ENCODE measurements at places on chromosomes 2 and 18. TPM values are rescaled to one million over a fixed set of nuclear protein-coding genes. Genes with fewer than 3 reads are reported as not detected.

Gene DYNAP
- total RNA-seq, result not detected

Gene KIF3C
- 9.4 TPM for total RNA-seq

Gene KIF5C
- total RNA-seq, result 11.1 TPM

Gene GPBAR1
- total RNA-seq, result 5.6 TPM

Gene LAMA1
- 0.71 TPM for total RNA-seq

DNA sequence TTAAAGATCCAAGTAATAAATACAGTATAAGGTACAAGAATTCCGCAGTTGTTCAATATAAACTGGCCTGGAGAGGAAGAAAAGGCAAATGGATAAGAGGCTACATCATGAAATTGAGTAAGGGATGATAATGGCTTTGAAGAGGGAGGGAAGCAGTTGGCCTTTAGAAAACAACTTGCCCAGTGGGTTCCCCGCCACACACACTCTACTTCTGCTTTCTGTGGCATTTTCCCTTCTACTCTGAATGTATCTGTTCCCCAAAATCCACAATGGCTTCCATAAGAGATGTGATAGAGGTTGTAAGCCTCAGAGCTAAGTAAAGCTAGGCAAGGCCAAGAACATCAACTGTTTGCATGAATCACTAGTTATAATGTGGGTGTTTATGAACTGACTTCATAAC is 221.3 kb downstream of the MBD2 start:
- no peaks in the 10 kb centered on the region for H3K36me3 ChIP-seq
- DNase-seq, result no peak
- H3K4me1 ChIP-seq, result no peaks in the 10 kb centered on the region
- no peak overlapping the region for H3K27ac ChIP-seq

- peaks cover 15% of the 10 kb centered on the region for H3K4me1 ChIP-seq
- H3K27me3 ChIP-seq, result peaks cover 54% of the 10 kb centered on the region
- H3K36me3 ChIP-seq, result no peaks in the 10 kb centered on the region
- H3K4me3 ChIP-seq, result no peak overlapping the region
- H3K27ac ChIP-seq, result no peak overlapping the region
- DNase-seq, result no peak
Measured at GRCh38 chr2:216373896-216374295, 1.6 kb upstream of the MARCHF4 start.

GRCh38 chr2:213232649-213233437 is 51.4 kb upstream of the SPAG16 start:
- no peaks in the 10 kb centered on the region for H3K4me1 ChIP-seq
- H3K27me3 ChIP-seq, result no peaks in the 10 kb centered on the region
- H3K4me3 ChIP-seq, result no peak overlapping the region
- H3K27ac ChIP-seq, result no peak overlapping the region
- no peaks in the 10 kb centered on the region for H3K36me3 ChIP-seq
- no peak for DNase-seq

- H3K4me1 ChIP-seq, result no peaks in the 10 kb centered on the region
- H3K27me3 ChIP-seq, result no peaks in the 10 kb centered on the region
- DNase-seq, result no peak
Measured at GRCh38 chr2:84652431-84652830, 136.1 kb downstream of the DNAH6 start.

DNA sequence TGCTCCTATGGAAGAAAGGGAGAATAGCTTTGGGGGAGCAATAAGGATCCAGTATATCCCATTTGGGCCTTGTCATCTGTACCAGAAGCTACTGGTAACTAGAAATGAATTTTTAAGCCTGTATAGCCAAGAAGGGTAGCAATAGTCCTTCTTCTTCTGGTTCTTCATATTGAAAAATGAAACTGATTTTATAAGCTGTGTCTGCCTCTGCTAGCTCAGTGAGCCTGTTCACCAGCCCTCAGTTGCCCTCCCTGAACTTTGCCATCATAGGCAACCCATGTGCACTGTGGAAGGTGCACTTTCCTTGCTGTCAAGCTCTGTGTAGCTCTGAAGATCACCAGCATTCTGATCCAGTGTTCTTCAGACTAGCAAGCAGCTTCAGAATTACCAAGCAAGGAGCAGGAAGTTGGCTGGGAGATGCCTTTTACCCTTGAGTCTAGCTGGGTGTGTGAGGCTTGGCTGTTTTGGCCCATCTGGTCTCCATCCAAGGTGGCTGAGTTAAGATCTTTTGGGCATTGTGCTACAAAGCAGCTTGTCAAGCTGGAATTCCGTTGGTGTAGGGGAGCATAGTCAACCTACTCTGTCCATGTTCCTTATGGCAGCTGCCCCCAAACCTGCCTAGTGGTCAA is 55.8 kb upstream of the MGAT5 start:
- no peak overlapping the region for H3K4me3 ChIP-seq
- DNase-seq, result no peak
- no peak overlapping the region for H3K27ac ChIP-seq

All from sigmoid colon (tissue), 7 donors.